HuH-7.5 (cell line): ENCODE measurements at places on chromosomes 5 and 9.

GRCh38 chr9:113926211-113926610, 50.1 kb downstream of the ZNF618 start:
- no peak for DNase-seq

DNA sequence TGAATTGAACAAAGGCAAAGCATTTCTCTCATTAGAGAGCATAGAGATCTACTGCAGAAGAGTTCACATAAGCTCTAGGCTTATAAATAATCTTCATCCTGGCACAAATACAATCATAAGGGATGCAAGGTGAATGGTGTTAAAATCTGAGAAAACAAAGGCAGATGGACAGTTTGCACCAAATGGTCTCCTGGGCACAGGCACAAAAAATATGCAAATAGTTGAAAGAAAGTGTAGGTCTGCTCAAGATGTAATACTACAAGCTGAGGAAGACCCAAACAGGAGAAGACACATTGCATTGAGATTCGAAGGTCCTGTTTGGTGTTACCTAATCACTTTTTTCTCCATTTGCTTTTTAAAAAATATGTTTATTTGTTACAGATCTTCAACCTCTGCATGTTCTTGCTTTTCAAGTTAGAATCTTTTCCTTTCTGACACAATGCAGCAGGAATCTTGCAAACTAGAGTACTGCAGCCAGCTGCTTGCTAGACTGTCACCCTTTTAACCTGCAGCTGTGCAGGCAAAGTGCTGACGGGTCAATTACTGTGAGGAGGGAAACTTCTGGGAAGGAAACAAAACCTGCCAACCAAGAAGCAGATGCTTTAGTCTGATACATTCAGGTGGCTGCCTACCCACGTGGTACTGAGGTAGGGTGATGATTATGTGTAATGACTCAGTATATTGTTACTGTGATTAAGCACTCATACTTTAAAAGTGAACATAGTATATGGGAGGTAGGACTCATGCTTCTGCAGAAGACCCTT, 1048.6 kb upstream of the SEMA6A start:
- DNase-seq, result no peak

DNA sequence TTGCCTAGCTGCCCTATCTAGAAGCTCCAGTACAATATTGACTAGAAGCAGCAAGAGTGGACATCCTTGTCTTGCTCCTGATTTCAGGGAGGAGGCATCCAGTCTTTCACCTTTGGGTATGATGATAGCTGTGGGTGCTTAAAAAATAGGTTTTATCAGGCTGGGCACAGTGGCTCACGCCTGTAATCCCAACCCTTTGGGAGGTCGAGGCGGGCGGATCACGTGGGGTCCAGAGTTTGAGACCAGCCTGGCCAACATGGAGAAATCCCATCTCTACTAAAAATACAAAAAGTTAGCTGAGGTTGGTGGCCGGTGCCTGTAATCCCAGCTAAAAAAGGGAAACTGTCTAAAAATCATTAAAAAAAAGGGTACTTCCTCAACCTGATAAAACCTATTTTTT, 2.0 kb upstream of the CAMSAP1 start:
- DNase-seq, result no peak

GRCh38 chr5:83708170-83708569, 12.5 kb downstream of the HAPLN1 start:
- no peak for DNase-seq

DNA sequence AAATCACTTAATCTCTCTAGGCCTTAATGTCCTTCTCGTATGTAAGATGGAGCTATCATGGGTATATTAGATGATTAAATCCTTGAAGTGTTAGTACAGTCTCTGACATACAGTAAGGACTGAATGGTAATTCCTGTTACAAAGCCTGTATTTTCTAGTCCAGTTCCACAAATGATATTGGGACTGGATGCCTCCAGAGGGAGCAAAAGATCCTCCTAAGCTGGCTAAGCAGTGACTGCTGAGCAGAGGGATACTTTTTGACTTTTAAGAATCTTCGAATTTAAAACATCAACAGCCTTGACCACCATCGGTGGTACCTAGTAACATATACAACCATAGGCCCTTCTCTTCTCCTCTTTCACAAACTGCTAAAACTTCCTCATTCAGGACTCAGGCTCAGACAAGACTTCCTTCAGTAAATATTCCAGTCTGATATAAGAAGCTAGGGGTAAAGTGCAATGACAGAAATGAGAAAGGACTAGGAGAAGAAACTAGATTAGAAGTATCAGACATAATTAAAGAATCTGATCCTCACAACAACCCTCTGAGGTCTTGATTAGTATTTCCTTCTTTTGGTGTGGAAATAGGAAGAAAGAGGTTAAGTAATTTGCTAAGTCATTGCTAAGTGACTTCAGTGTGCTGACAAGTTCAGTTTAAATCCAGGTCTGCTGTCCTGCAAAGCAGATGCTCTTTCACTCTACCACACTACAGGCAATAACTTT, 13.9 kb downstream of the PTAR1 start:
- DNase-seq, result no peak

DNA sequence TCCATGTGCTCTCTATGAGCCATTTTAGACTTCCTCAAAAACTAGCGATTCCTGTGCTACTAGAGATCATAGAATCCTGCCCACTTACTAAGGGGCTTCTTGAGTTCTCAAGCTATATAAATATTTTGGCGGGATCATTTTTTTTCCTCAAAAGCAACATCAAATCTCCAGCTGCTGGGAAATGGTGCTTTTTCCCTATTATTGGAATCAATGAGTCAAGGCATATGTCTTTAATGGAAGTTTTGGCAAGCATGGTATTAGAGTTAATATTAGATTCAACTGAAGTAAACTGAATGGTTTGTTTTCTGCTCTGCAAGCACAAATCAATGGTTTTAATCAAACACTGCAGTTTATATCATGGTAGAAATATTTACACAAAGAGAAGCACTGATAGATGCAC, 369.9 kb upstream of the PTGER4 start:
- DNase-seq, result no peak

DNA sequence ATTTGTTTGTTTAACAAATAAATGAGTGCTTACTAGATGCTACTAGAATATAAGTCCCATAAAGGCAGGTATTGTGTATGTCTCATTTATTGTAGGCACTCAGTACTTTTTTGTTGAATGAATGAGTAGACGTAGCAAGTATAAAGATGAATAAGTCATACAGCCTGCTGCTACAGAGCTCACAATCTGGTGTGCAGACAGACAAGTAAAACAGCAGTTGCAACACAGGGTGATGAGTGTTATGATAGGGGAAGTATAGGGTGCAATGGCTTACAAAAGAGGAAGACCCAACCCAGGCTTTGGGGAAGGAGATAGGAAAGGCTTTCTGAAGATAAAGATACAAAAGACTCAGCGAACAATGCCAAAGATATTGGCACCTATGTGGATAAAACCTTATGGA, 47.7 kb downstream of the SH3RF2 start:
- no peak for DNase-seq
